ENCODE measurements at places on chromosomes 7 and 10. TPM values are rescaled to one million over a fixed set of nuclear protein-coding genes. Genes with fewer than 3 reads are reported as not detected.
A peak's percentile ranks its signal among the peaks of the same experiment; 100 is the strongest.

GRCh38 chr10:3624367-3624766 lies 160.6 kb downstream of the KLF6 start:
- peak overlapping the region; percentile 40 for H3K4me3 ChIP-seq
- H3K36me3 ChIP-seq = no peaks in the 10 kb centered on the region
- peak overlapping the region; percentile 52 for H3K27ac ChIP-seq
- no peaks in the 10 kb centered on the region for H3K27me3 ChIP-seq
- H3K4me1 ChIP-seq = peaks cover 17% of the 10 kb centered on the region
- DNase-seq = no peak

DNA sequence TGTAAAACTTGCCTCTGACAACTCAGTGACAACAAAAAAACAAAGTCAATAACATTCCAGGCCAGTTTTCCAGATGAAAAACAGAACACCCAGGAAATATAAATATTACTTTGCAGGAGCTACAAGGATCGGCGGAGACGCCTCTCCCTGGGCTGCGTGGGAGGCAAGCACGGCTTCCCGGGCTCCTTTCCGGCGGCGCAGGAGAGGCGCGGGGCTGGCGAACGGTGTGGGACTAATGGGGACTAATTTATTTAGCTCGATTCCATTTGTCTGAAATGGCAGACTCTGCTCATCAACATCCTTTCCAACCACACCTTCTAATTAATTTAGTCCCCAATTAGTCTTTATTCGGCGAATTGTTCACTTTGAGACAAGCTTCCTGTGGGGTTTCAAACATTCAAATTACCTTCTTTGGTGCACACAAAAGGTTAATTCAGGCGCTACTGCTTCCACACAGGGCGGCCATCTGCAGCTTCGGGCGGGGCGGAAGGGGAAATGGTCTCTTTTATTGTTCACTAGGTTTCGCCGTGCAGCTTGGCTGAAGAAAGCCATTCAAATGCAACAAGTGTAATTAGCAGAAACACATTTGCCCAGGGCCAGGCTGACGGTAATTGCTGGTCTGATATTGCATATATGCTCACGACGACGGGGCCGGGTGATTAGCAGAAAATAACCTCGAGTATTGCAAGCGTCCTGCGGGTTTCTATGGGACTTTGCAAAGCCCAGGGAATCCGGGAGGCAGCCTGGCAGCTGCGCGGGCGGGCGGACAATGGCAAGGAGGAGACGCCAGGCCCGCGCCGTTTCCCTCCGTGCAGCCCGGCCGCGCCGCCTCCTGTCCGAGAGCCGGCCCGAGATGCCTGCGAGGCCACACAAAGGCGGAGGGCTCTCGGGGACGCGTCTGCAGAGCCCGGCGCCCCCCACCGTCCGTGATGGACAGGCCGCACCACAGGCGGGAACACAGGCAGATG lies 270.1 kb downstream of the PTPRN2 start:
- H3K27ac ChIP-seq = no peak overlapping the region
- no peak for DNase-seq
- peaks cover 3% of the 10 kb centered on the region for H3K27me3 ChIP-seq
- H3K4me1 ChIP-seq = no peaks in the 10 kb centered on the region
- H3K4me3 ChIP-seq = peak overlapping the region; percentile 39

GRCh38 chr7:108589874-108590273 lies 20.2 kb downstream of the DNAJB9 start:
- H3K27ac ChIP-seq = no peak overlapping the region
- no peak for DNase-seq
- H3K36me3 ChIP-seq = no peaks in the 10 kb centered on the region
- no peaks in the 10 kb centered on the region for H3K4me1 ChIP-seq

DNA sequence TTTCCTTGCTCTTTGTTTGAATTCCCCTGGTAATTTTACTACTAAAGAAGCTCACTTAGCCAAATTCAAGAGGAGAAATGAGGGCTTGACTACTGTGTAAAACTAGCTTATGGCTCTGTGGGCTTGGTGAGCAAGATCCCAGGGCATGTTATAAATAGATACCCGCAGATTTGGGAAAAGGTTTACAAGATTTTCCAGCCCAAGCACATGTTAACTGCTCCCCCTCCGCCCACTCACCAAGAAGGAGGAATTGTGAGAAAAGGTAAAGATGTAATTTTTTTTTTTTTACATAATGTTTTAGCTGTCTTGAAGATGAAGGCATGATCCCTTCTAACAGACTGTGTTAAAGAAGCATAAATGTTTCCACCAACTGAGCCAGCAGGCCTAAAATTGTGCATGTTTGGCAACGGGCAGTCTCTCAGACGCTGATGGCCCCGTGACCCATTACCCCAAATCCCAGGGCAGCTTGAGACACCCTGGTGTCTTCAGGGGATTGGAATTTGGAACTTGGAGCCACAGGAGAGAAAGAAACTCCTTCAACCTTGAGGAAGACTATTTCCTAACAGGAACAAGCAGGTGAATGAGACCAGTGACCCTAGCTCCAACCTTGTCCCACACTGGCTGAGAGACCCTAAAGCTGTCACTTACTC lies 429.8 kb upstream of the CELF2 start:
- no peaks in the 10 kb centered on the region for H3K27me3 ChIP-seq
- no peaks in the 10 kb centered on the region for H3K36me3 ChIP-seq
- H3K4me3 ChIP-seq = no peak overlapping the region
- no peak for DNase-seq
- no peak overlapping the region for H3K27ac ChIP-seq

DNA sequence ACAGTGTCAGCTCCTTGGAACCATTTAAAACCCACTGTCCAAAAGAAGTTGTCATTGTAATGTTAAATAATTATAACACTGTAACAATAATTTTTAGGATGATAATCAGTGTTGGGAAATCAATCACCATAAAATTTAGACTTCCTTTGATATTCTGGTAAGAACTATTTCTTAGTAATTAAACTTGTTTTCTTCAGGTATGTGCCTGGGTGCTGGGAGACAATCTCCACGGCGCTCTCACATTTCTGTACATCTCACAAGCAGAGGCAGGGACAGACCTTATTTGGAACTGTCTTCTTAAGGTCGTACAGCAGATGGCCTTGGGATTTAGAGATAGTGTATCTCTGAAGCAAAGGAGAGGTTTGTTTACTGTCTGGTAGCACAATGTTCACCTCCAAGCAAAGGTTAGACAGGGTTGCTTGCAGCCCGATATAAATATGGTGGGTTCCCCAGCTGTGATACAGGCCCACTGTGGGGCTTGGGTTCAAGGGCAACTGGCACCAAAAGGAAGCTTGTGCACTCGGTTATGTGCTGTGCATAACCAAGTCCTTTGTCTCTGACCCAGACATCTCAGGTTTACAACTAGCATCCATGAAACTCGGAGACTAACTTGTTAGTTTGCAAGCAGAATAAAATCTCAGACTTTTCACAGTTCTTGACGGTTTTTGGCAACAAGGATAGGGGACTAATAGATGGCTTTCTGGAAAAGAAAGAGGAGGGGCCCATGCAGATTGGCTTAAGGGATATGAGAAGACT lies 125.5 kb downstream of the RNF32 start:
- H3K27me3 ChIP-seq = no peaks in the 10 kb centered on the region
- peaks cover 4% of the 10 kb centered on the region for H3K36me3 ChIP-seq
- H3K4me1 ChIP-seq = no peaks in the 10 kb centered on the region
- no peak overlapping the region for H3K27ac ChIP-seq
- DNase-seq = no peak

DNA sequence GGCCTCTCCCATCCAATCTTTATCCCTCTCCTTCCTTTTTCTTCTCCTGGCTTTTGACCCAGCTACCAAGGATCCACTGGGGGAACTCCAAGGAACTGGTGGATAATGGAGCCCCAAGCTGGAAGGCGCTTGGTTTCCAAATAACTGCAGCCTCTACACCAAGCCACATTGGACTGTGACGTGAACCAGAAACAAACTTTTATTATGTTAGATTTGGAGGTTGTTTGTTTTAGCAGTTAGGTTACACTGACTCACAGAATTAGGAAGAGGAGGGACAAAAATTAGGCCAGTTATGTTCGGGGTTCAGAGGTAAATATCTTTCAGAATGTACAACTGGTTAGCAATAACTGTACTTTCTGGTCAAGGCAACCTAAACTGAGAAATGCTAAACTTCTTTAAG lies 21.3 kb upstream of the ANK3 start:
- no peaks in the 10 kb centered on the region for H3K36me3 ChIP-seq
- no peaks in the 10 kb centered on the region for H3K27me3 ChIP-seq
- H3K4me1 ChIP-seq = peaks cover 10% of the 10 kb centered on the region
- no peak for DNase-seq

DNA sequence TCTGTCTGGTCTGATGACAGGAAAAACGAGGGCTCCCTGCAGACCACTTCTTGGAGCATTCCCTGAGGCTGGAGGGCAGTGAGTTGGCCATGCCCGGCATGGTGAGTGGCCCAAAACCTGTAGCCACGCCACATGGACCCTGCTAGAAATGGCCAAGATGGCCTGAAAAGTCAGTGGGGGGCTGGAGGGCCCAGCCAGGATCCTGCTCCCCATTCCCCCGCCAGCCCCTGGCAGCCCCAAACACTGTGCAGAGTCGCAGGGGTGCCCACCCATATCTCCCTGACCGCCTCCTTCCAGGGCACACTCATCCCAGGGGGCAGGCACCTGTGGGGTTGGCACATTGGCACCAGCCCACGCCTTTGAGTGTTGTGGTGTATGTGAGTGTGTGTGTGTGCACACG lies 18.7 kb upstream of the PPP2R2D start:
- no peak overlapping the region for H3K27ac ChIP-seq
- H3K4me1 ChIP-seq = no peaks in the 10 kb centered on the region
- no peaks in the 10 kb centered on the region for H3K36me3 ChIP-seq

DNA sequence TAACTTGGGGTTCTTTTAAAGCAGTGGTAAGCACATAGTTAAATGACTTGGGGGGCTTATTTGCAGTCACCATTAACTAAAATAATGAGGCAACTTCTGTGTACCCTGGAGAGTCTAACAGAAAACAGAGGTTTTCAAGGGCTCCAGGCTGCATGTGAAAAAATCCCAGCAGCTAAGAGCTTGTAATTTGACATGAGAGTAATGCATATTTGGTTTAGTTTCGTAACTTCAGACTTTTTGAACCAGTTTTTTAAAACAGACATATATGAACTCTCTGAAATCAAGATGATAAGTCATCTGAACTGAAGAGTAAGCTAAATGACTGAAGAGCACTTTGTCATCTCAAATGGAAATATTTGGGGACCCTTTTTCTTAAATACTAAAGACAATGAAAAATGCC lies 40.2 kb upstream of the IFRD1 start:
- no peak for DNase-seq
- no peaks in the 10 kb centered on the region for H3K36me3 ChIP-seq
- H3K27me3 ChIP-seq = no peaks in the 10 kb centered on the region
- H3K4me1 ChIP-seq = no peaks in the 10 kb centered on the region

GRCh38 chr7:105141068-105141467 lies 127.1 kb downstream of the KMT2E start:
- no peak overlapping the region for H3K27ac ChIP-seq
- no peaks in the 10 kb centered on the region for H3K27me3 ChIP-seq
- no peak overlapping the region for H3K4me3 ChIP-seq
- DNase-seq = no peak
- peaks cover 65% of the 10 kb centered on the region for H3K36me3 ChIP-seq

GRCh38 chr10:12561307-12561706 lies 212.0 kb downstream of the CAMK1D start:
- no peak overlapping the region for H3K4me3 ChIP-seq
- DNase-seq = no peak
- no peaks in the 10 kb centered on the region for H3K4me1 ChIP-seq

GRCh38 chr7:11208883-11209465 lies 235.3 kb downstream of the PHF14 start:
- H3K4me1 ChIP-seq = no peaks in the 10 kb centered on the region
- DNase-seq = no peak

DNA sequence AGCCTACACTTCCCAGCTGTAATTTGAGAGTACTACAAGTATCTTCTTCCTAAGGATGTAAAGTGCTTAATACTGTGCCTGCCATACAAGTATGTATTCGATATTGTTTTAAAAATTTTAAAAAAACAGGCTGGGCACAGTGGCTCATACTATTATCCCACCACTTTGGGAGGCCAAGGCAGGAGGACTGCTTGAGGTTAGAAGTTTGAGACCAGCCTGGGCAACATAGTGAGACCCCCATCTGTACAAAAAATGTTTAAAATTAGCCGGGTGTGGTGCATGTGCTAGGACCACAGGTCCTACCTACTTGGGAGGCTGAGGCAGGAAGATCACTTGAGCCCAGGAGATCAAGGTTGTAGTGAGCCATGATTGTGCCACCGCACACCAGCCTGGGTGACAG lies 8.3 kb downstream of the ARMC10 start:
- DNase-seq = no peak
- H3K27ac ChIP-seq = no peak overlapping the region
- H3K36me3 ChIP-seq = no peaks in the 10 kb centered on the region
- H3K4me3 ChIP-seq = no peak overlapping the region
- H3K27me3 ChIP-seq = no peaks in the 10 kb centered on the region

DNA sequence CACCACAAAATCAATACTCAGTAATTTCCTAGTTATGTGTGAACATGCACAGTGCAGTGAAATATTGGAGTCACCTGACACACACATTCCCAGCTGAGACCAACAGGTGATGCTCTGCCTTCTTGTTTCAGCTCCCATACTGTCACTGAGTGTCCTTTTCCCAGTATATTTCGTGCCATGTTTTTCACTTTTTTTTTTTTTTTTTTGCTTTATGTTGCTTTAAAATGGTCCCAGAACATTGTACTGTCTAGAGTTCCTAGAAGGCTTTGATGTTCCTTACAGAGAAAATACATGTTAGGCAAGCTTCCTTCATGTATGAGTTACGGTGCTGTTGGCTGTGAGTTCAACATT lies 45.6 kb downstream of the ELAPOR2 start:
- DNase-seq = no peak
- no peaks in the 10 kb centered on the region for H3K36me3 ChIP-seq

DNA sequence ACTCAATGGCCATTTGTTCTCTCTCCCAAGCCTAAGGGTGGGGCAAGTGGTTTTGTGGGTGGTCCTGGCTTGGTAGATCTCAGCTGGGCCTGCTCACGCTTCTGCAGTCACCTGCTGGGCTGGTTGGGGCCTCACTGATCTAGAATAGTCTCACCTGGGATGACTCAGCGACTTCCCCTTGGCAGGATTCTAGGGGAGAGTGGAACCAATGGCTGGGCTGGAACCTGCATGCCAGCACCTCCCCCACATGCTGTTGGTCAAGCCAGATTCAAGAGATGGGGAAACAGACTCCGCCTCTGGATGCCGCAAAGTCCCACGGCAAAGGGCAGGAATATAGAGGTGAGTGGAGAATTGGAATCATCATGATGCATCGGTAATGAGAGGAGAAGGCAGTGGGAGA lies 292.9 kb upstream of the NPVF start:
- H3K36me3 ChIP-seq = no peaks in the 10 kb centered on the region
- no peak overlapping the region for H3K27ac ChIP-seq
- H3K4me3 ChIP-seq = no peak overlapping the region
- no peaks in the 10 kb centered on the region for H3K27me3 ChIP-seq
- DNase-seq = no peak

GRCh38 chr10:75070476-75070875 lies 41.0 kb upstream of the SAMD8 start:
- H3K27me3 ChIP-seq = no peaks in the 10 kb centered on the region
- H3K4me3 ChIP-seq = no peak overlapping the region
- no peaks in the 10 kb centered on the region for H3K36me3 ChIP-seq
- peaks cover 21% of the 10 kb centered on the region for H3K4me1 ChIP-seq
- H3K27ac ChIP-seq = peak overlapping the region; percentile 85

Gene EVX1
- not detected for total RNA-seq

Gene KCND2
- total RNA-seq = 1.3 TPM

Gene TCF7L2
- total RNA-seq = 4.3 TPM

Gene GALNT11
- total RNA-seq = 15.8 TPM

Gene ADAM22
- total RNA-seq = 7.0 TPM

Gene MLXIPL
- total RNA-seq = 16.3 TPM

Gene DENND2A
- total RNA-seq = 7.3 TPM

Gene LIPM
- not detected for total RNA-seq

Gene NUTM2E
- 0.30 TPM for total RNA-seq

Gene ELN
- total RNA-seq = 41.1 TPM

Gene BMPER
- total RNA-seq = 2.4 TPM
